ENCODE measurements at places on chromosomes 12 and 14. TPM values are rescaled to one million over a fixed set of nuclear protein-coding genes. Genes with fewer than 3 reads are reported as not detected.
A peak's percentile ranks its signal among the peaks of the same experiment; 100 is the strongest.

WASHC4 gene
- 23.7 TPM for total RNA-seq

ARMH4 gene
- total RNA-seq, result 6.2 TPM

DNA sequence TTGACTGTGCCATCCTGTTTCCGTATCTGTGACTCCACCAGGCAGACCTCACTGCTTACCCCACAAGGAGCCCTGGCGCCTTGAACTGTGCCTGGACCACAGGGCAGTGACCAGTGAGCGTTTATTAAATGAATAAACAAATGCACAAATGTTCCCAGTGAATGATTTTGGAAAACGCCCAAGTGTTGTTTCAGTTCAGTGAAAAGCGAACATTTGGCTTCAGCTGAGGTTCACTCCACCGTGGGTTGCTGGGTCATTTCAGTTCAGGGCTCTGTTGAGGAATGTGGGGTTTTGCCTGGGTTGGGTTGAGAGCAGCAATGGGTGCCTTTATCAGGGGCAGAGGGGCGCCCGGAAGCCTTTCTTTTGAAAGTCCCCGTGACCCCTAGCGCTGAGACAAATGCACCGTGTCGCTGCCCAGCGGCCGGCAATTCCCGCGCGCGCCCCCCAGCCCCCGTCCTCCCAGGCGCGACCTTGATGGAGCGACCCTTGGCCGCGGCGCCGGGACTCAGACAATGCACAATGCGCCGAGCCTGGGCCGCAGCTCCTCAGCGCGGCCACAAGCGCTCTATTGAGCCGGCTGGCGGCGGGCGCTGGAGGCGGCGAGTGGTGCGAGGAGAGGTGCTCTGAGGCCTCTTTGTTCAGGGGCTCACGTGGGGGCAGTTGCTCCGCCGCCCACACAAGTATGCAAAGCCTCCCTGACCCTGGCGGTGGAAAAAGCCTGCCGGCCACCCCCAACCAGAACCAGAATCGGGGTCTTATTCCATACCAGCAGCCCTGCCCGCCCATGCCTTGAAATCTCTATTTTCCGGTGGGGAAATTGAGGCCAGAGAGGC is 40.5 kb upstream of the CLMN start:
- peak; percentile 52 for DNase-seq

DNA sequence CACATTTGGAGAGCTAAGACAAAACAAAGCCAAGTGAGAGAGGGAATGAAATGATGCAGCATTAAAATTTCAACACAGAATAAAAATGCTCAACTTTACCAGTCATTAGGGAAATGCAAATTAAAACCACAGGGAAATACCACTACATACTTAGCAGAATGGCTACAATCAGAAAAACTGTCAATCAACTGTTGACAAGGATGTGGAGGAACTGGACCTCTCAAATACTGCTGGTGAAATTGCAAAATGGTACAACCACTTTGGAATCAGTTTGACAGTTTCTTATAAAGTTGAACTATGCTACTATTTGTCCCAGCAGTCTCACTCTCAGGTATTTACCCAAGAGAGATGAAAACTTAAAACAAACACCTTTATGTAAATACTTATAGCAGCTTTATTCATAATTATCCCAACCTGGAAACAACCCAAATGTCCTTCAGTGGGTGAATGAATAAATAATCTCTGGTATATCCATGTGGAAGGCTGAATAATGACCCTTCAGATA is 43.8 kb upstream of the KTN1 start:
- no peak for DNase-seq

DNA sequence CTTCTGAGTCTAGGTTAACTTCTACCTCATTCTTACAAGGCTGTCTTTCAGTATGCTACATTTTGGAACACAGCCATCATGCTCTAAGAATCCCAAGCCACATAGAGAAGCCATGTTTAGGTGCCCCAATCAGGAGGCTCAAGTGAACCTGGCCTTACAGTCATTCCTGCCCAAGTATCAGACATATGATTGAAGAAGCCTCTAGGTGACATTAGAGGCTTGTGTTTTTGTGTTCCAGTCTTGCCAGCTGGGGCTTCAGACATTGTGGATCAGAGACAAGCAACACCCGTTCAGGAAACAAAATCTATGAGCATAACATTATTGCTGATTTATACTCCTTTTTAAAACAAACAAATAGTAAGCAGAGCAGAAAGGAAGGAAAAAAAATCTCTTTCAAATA is 8.1 kb upstream of the SLC16A7 start:
- DNase-seq, result no peak

DNA sequence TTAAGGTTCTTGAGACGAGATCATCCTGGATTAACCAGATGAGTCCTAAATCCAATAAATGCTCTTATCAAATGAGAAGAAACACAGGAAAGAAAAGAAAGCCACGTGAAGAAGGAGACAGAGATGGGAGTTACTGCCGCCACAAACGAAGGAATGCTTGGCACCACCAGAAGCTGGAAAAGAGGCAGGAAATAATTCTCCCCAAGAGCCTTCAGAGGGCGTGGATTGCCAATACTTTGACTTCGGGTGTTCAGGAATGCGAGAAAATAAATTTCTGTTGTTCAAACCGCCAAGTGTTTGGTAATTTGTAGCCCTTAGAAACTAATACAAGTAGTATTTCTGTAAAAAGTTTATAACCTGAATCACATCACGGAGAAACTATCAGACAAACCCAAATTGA is 31.3 kb downstream of the ABCD2 start:
- no peak for DNase-seq

GPRC5D gene
- total RNA-seq, result not detected

GRCh38 chr12:8912914-8913313 is 1.4 kb upstream of the PHC1 start:
- no peak for DNase-seq

HHIPL1 gene
- 1.6 TPM for total RNA-seq

DNA sequence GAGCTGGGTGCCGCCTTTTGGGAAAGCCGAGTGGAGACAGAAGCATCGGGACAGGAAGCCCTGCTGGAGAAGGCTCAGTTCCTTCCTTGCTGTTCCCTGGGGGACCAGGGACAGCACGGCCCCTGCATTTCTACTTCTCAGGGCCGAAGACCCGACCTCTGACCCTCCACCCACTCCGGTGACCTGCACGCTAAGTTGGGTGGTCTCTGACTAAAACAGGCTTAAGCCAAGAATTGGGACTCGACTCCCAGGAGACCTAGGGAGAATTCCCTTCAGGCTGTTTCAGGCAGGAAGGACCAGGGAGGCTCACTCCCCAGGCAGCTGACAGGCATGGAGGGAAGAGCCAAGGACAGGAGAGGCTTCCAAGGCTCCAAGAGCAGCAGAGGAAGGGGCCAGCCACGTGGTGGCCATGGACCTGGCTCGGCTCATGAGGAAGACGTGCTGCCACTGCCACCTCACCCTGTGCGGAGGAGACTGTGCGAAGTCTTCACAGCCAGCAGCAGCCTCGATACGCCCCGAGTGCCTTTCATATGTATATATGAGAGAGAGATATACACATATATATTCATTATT is 43.9 kb downstream of the DCAF4 start:
- DNase-seq, result no peak

- DNase-seq, result no peak
Measured at GRCh38 chr12:48045965-48046518, 41.8 kb upstream of the COL2A1 start.

DNA sequence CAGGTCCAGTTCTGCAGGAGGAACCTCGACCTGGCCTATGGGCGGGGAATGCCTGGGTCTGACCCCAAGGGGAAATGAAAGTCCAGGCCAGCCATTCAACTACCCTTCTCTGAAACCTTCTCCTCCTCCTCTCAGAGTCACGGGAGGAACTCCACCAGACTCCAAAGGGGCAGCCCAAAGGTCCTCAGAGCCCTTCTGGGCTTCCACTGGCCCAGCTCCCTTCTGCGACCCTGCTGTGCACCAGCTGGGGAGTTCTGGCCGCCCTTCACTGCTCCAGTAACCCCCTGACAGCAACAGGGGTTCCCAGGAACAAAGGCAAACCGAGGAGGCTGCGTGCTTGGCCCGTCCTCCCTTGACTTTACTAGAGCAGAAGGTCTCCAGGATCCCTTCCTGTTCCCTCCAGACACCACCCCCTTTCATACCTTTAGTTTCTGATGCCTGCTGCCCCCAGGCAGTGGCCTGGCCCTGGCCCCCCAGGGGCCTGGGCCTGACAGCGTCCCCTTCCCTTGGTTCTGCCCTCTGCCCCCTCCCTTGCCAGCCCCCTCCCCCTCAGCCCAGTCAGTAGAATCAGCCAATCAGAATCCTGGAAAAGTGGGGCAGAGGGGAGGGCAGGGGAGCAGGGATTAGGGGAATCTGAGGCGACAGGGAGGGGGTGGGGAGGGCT is 850 bp upstream of the ZNF385A start:
- DNase-seq, result no peak

LIN7A gene
- total RNA-seq, result 9.8 TPM

HOXC12 gene
- total RNA-seq, result not detected

DNA sequence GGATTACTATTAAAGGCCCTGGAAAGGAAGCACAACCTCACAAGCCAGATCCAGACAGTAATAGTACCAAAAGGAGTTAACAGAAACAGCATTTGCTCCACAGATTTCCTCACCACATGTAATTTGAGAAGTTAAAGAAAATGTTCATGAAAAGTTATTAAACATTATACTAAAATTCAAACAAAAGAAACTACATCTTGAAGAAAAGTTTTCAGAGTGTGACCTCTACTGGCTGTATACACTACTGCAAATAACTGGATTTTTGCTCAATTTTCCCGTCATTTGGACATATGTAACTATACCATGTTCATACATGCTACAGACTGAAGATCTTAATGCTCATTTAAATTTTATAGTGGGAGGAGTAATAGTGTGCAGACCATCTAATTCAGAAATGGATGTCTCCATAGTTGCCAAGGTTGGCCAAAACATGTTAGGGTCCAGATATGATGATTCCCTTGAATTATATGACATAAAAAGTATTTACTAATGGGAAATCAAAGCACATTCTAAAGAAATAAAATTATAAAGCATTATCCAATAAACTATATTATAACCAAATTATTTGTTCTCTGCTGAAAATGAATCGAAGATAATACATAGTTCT is 5.6 kb downstream of the KRR1 start:
- no peak for DNase-seq

- DNase-seq, result no peak
Measured at GRCh38 chr14:68678471-68678870, 114.4 kb downstream of the ZFP36L1 start.

KLRK1 gene
- 0.46 TPM for total RNA-seq

- DNase-seq, result no peak
Measured at GRCh38 chr12:15528666-15529065, 206.4 kb downstream of the PTPRO start.

GRCh38 chr12:28799348-28799747 is 349.7 kb upstream of the FAR2 start:
- DNase-seq, result no peak

DNA sequence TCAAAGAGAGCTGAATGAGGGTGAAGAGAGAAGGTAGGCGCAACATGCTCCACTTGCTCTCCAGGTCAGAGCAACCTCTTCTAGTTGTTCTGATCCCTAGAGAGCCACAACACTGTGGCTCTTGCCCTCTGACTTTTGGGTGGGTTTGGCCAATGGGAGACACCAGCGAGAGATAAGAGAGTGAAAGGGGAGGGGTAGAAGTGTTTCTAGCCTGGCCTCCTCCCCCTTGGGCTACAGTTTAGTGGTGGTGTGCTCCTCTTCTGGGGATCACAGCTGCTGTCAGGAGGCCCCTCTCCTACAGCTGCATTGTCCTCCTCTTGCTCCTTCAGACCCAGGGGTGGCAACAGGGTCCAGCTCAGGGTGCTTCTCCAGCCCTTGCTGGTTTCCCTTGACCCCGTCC is 454.8 kb downstream of the FUT8 start:
- DNase-seq, result no peak

ETNK1 gene
- total RNA-seq, result 14.4 TPM

- DNase-seq, result no peak
Measured at GRCh38 chr14:49494836-49495235, 91.3 kb downstream of the RPS29 start.

- DNase-seq, result no peak
Measured at GRCh38 chr12:122545855-122546254, 18.8 kb downstream of the KNTC1 start.

DNA sequence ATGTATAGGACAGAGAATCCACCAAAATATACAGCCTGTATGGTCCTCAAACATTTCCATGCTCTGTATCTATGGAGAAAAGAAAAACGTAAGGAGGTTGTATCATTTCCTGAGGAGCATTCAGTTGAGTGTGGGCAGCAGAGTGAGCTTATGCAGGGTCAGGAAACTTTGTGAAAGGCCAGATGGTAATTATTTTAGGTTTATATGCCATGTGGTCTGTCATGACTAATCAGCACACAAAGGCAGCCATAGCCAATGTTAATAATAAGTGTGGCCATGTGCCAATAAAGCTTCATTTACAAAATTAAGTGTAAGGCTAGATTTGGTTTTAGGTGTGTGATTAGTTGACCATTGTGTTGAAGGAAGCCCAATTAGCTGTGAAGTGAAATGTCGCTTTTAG is 33.2 kb upstream of the A2M start:
- DNase-seq, result no peak

DNA sequence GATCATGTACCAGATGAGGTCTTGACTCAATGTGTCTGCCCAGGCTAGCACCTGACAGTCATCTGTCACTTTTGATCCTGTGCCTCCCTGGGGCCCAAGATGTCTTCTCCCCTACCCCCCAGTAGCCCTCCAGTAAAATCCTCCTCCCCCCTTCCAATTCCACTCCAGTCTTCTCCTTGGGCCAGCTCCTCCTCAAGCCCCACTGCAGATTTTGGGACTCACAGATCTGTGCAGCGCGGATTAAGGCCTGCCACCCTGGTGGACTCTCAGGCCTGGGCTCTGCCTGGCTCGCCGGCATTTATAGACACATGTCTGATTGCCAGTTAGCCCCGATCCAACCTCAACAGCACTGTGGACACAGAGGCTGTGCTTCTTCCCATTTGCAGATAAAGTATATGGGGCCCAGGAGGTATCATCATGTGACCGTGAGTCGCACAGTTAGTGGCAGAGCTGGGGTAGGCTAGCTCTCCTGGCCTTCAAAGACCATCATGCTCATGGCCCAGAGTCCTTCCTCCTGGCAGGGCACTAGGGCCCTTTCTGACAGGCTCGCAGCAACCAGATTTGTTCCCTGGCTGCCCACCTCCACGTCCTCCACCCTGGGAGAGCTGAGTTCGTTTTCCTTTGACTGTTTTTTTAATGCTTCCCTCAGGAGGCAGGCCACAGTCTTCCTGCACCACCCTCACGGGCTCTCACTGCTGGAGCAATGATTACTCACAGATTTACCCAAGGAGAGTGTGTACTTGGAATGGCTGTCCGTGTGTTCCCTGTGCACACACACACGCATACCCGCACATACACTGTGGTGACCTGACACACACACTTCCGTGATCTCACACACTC is 98.3 kb upstream of the DIO3 start:
- no peak for DNase-seq

DNA sequence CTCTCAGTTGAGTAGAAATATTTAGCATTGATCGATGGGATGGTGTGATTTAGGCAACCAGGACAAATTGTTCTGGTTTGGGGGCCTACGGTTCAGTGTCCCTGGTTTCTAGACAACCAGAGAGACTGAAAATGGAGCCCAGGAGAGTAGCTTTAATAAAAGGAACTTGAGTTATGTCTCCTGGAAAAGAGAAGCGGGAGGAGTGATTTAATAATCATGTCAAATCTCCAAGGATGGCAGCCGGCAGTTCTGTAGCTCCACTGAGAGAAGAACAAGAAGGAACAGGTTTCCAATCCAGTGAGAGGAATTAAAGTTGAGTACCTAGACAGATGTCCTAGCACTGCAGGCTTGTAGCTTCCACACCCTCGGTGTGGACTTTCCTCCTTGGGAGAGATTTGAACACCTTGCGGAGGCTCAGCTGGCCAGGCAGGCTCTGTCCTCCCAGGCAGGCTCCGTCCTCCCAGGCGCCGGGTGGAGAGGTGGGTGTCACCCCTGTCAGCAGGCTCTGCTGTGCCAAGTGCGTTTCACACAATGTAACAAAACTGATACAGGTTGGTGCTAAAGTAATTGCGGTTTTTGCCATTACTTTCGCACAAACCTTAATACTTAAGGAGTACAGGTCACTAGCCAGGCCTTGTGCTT is 45.9 kb downstream of the SLC6A12 start:
- no peak for DNase-seq

All from Right ventricle myocardium superior (tissue), 1 donor.